Dermis microvascular lymphatic vessel endothelial cell (primary cell): ENCODE measurements at places on chromosomes 3 and 15. TPM values are rescaled to one million over a fixed set of nuclear protein-coding genes. Genes with fewer than 3 reads are reported as not detected.
A peak's percentile ranks its signal among the peaks of the same experiment; 100 is the strongest.

Gene DPPA4
- not detected in 2 replicates for total RNA-seq

Gene SLCO2A1
- 1.2 and 8.0 TPM in 2 replicates for total RNA-seq

Gene BLM
- 3.0 and 5.1 TPM in 2 replicates for total RNA-seq

Gene LRRC49
- 3.1 and 3.3 TPM in 2 replicates for total RNA-seq

Gene SLC27A2
- total RNA-seq = 3.6 and 3.7 TPM in 2 replicates

DNA sequence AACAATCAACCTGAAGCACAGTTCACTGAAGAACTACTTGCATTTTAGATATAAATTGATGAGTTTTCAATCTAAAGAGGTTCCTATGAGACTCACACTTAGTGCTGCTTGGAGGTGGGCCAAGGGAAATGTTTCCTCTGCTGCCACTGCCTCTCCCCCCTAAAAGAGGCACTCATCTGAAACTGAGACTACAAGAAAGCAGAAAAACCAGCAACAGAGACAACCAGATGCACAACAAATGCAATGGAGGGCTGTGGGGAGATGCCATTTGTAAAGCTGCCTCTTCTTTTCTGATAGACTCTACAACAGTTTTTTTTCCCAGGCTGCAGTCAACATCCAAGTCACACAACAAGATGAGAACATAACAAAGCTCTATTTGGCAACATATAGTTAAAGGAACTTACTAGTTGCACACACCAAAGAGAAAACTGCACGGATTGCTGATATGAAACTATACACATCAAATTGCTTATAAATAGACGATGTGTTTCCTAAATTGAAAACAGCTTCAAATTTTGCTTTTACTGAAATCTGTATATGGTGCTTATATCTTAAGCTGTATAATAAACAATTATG is 11.0 kb downstream of the TSPAN3 start:
- DNase-seq = peak; percentile 45

- DNase-seq = no peak
Observed at GRCh38 chr3:119413603-119414280, 49.7 kb downstream of the TMEM39A start.

- DNase-seq = peak; percentile 97
Observed at GRCh38 chr3:129226374-129226773, 23.0 kb upstream of the COPG1 start.

GRCh38 chr3:184491011-184491576 is 70.5 kb upstream of the EPHB3 start:
- DNase-seq = no peak

DNA sequence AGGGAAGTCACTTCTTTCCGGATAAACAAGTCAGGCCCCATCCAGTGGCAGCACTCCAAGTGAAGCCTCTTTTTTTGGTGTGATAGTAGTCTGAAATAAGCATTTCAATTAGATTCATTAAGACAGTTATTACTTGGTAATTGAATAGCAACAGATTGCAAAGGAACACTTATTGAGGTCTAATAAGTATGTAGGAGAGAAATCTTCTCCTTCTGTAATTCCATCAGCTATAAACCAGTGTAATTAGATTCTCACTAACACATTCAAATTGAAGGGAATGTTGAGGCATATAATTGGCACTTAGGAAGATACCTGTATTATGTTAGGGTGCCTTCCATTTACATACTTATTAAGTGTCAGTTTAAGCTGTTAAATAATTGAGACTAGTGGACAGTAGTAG is 73.9 kb downstream of the SEMA6D start:
- DNase-seq = no peak

GRCh38 chr3:124510290-124510689 is 220.0 kb upstream of the UMPS start:
- DNase-seq = no peak

- DNase-seq = no peak
Observed at GRCh38 chr15:89111961-89112340, 23.7 kb downstream of the ABHD2 start.

DNA sequence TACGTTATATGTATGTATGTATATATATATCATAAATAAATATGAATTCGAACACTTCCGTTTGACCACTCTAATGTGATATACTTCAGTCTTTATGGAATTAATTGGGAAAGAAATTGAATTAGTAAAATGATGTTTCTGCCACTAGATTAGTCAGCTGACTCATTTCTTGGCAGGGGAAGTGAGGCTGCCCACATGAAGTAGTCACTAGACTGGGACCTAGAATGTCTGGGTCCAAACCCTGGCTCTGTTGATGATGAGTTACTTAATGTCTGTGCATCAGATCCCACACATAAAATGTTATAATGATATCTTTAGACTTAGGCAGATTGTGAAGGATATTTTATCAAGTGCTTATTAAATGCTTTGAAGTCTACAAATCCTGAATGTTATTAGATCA is 27.4 kb upstream of the ARL14 start:
- DNase-seq = no peak

DNA sequence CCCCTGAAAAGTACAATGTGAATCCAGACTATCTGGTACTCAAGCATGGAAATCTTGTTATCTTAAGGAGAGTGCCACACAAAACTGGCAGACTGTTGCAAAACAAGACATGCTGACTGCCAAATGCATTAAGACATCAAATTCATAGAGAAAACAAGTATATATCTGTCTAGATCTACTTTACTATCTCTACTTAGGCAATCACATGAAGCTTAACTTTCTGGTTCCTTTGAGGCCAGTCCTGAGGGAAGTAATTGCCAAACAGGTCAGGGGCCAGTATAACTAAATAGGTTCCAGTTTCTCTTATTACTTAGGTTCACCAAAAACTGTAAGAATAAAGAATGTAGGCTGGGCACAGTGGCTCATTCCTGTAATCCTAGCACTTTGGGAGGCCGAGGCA is 15.9 kb upstream of the SLC4A7 start:
- no peak for DNase-seq

DNA sequence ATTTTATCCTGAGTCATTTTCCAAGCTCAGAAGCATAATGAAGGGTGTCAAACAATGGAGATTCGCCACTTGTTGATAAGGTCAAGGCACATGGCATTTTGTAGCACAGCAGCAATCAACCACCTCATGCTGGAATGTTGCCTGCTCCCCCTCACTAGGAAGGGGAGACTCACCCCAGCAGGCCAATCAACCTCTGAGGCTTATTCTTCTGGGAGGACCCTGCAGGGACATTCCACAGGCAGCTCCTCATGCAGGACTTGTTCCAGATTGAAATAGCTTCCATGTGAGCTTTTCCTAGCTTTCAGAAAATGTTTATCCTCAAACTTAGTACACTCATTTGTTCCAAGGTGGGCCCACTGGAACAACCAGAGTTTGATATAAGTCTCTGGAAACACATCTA is 77.6 kb downstream of the SSR3 start:
- no peak for DNase-seq

DNA sequence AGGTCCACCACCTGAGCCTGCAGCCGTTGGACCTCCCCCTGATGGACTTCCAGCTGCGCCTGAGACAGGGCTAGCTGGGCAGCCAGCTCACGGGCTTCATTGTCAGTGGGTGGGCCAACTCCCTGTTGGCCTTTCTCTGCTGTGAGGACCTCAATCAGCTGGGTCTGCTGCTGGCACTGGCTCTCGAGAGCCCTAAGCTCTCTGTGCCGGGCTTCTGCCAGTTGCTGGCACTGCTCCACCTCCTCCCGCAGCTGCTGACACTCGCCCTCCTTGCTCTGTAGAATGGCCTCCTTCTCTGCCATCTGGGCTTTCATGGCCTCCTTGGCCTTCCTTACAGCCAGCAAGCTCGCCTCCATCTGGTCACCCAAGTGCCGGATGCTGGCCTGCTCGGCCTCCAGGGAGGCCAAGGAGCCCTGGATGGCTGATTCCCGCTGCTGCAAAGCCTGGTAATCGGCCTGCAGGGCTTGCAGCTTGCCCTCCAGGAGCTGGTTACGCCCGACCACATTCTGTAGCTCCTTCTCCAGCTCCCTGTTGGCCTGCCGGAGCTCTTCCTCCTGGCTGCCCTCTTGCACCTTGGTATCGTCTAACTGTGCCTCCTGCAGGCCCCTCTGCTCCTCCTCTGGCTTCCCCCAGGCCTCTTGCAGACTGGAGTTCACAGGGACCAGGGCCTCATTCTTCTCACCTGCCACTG is 23.8 kb downstream of the CXCR6 start:
- DNase-seq = no peak

- no peak for DNase-seq
Observed at GRCh38 chr3:189863031-189863430, 231.8 kb downstream of the TP63 start.

DNA sequence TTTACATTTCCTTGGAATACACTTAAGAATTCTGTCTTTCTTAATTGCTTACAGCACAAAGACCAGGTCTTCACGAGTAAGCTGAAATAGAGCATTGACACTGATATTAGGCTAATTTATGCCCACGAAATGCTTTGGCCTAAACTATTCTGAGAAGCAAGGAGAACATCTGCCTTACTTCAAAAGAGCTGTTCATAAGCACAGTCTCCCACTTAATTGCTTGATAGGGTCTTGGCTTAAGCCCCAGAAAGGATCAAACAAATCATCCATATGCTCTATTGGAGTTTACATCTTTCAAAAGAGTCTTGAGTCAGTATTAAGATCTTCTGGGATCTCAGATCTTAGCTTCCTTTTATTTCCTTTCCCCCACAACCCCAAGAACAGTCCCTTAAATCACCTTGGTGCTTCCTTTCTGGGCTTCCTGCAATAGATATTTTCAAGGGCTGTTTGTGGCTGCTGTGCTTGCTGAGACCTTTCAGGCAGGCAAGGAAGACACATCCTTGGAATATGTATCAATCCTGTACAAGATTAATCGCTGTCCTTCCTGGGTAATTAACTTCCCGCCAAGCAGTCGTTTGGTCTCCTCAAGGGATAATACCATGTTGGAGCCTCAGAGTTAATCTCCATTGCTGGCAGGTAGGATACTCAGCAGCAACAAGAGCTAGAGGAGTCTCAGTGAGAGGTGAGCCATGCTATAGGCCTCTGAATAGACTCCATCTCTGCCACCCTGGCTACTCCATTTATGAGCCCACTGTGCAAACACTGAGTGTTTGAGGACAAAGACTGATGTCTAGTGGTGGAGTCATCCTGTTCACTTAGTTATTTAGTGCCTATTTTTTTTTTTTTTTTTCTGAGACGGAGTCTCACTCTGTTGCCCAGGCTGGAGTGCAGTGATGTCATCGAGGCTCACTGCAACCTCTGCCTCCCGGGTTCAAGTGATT is 37.1 kb downstream of the TMEM158 start:
- no peak for DNase-seq

DNA sequence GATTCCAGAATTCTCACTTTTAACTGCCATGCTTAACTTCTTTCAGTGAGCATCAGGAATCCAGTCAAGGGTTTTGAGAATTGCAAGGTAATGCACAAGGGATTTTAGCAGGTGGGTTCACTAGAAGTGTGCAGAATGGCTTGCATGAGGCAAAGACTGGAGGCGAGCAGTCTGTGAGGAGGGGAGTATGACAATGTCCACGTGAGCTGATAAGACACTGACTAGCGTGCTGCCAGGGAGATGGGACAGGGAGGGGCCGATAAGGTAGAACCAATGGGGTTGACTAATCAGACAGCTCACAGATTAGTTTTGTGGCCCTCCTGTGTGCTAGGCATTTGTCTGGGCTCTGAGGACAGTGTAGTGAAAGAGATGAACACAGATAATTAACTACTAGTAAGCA is 102.0 kb upstream of the DAZL start:
- DNase-seq = no peak

DNA sequence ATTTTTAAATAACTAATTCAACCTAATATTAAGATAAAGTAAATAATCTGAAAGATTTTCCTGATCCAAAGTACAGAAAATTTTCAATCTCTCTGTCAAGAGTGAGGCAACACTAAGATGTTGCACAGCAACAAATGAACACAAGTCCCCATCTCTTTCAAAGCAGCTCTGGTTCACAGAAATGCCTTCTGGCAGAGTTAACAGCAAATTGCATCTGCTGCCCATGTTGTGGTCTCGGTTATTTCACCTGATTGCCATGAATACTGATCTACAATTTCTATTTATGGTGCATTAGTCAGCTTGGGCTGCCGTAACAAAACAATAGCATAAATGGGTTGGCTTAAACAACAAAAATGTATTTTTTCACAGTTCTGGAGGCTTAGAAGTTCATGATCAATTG is 167.3 kb downstream of the BCHE start:
- DNase-seq = no peak

- no peak for DNase-seq
Observed at GRCh38 chr3:163779396-163780344, 1298.6 kb downstream of the SI start.

- no peak for DNase-seq
Observed at GRCh38 chr15:56758770-56759449, 25.6 kb upstream of the ZNF280D start.

DNA sequence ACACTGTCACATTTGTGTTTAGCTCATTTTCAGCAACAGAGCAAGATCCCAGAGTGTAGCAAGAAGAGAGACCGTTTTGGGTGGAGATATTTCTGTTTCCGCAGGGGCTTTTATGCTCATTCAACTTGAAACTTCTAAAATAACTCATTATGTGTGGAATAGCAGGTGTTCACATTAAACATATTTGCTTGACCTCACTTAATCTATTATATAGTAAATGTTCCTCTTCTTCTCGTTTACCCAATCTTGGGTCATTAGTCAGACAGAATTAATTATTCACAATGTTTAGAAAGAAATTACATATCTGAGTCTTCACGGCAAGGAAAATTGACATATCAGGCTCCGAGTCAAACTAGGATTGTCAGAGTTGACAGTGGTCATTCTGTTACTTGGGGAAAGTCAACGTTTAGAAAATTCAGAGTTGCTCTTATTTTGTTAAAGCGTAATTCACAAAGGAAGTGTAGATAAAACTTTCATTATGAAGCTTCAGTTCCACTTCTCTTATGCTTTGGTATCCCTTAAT is 222.9 kb downstream of the TPRG1 start:
- DNase-seq = no peak

DNA sequence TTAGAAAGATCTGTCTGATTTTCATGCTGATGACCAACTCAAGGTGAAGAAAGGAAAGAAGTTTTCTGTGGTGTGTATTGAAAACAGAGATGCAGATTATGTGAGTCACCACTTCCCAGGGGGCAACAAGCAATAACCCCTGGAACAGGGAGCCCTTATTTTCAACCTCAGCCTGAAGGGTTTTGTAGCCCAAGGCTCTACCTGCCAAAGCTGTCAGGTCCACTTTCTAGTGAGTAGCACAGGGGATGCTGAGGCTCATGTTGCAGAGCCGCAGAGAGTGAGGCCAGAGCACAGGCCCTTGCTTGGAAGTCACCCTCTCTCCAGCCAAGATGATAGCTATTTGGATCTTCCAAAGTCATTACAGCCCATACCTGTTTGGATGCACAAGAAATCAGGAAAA is 152.2 kb upstream of the SLC24A5 start:
- DNase-seq = no peak
